Vagina (tissue), 2 donors: ENCODE measurements at places on chromosomes 16 and 17.

DNA sequence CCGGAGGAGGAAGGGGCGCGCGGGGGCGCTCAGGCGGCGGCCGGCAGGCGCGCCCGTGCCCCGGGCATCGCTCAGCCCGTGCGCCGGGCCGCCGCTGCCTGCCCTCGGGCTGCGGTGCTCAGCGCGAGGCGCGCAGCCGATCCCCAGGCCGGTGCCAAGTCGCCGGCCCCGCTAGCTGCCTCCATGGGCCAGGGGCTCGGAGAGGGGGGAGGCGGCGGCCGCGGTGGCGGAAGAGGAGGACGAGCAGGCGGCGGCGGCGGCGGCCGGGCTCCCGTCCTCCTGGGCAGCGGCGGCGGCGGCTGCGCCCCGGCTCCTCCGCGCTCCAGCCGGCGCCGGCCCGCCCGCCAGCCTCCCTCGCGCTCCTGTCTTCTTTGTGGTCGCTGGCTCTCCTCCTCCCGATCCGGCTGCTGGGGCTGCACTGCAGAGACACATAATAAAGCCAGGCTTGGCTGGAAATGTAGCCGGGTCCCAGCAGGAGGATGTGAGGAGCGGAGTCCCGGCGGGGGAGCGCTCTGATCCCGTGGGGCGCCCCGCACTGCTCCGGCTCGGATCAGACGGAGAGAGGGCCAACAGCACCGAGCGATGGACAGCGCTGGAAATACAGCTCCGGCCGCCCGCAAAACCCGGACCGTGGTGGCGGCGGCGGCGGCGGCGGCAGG lies 889 bp upstream of the ZNF423 start:
- no peak for DNase-seq

DNA sequence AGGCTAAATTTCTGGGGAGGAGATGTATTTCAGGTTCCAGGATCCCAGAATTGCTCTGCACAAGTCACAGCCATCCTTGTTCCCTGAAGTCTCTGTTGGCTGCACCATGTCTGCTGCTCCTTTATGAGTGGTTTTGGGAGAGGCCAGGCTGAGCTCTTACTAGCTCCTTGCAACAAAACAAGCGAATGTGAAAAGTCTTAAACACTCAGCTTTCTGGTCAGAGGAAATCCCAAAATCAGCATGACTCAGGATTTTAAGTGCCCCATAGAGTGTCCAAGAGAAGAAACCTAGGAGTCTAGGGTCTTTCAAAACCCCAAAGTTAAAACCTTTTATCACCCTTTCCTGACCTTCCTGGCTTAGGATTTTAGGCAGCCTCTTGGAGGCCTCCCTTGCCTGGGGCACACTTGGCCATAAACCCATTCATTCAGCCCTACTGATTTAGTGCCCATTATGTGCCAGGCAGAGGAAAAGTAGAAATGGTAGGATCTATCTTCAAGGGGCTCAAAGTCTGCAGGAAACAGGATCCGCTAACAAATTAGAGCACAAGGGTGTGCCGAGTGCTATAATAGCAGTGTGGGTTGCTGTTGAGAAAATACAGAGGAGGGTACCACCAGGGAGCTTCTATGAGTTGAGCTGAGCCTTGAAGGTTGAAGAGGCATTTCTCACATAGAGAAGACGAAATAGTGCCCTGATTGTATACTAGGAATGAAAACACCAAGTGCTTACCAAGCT lies 36.9 kb downstream of the SOST start:
- DNase-seq = no peak

DNA sequence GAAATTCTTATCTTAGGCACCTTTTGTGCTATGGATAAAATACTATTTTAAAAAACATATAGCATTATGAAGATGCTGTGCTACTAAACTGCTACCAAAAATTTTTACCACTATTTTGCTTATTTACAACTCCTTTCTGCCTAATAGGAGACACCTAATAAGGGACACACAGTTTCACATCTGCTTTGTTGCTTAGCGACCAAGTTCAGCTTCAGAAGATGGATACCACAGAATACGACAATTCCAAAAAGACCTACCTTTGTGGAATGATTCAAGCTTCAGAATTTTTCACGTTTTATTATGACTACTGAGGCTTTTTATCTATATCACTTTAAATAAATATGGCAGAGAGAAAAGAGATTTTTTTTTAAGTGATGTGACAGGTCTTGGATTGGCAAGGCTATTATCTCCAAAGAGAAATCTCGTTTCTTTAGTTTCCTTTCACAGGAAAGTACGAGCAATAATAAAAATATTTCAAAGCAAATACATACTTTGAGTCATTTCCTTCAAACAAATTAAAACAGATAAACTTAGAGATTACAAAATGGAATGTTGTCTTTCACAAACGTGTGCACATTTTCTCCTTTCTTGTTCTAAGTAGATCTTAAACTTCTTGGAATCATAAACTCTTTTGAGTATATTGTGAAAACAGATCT lies 35.4 kb downstream of the SPAG9 start:
- DNase-seq = no peak

GRCh38 chr17:13485327-13485726 lies 116.4 kb downstream of the HS3ST3A1 start:
- DNase-seq = no peak

DNA sequence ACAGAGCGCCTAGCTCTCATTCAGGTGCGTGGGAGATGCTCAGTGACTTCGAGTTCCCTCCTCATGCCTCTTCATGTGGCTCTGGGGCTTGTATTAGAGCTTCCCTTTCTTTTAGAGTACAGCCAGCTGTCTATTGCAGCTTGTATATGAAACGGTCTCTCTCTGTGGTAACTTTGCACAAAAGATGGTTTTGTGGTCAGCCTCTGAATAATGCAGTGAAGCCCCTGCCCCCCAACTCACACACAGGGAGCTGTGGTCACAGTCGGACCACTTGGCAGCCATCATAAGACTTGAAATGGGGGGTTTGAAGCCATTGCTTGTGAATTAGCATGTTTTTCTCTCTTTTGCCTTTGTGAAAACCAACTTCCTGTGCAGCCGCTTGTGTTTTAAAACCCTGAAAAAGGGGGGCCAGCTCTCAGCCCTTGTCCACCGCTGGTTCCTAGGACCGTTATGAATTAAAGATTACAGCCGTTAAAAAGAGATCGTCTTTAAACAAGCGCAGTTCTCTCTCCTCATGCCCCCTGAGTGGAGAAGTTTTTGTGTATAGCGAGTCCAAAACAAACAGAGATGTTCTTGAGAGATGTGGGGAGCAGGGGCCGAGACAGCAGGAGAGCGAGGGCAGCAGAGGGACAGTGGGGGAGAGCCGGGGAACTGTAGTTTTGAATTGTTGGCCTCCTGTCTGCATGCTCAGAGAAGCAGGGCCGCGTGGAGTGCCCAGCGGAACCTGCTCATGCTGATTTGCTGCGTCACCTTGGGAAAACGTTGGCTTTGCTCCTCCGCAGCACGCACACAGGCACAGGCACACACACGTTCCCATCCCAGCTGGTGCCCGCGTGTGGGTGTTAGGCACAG lies 199.0 kb downstream of the MSI2 start:
- no peak for DNase-seq

DNA sequence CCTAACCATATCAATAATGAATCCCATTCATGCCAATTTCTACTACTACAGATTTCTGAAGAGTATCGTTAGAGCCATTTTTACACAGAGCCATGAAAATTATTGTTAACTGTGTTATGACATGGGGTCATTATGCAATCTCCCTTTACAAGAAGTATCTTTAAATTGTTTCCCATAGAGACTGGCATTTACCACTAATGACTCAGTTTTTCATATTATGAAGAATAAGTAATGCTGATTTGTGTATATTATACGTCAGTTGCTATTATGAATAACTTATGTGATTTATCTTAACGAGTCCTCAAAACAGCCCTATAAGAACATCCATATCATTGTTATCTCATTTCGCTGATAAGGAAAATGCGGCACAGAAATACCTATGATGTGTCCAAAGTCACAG lies 173.8 kb downstream of the KCNJ2 start:
- DNase-seq = no peak

DNA sequence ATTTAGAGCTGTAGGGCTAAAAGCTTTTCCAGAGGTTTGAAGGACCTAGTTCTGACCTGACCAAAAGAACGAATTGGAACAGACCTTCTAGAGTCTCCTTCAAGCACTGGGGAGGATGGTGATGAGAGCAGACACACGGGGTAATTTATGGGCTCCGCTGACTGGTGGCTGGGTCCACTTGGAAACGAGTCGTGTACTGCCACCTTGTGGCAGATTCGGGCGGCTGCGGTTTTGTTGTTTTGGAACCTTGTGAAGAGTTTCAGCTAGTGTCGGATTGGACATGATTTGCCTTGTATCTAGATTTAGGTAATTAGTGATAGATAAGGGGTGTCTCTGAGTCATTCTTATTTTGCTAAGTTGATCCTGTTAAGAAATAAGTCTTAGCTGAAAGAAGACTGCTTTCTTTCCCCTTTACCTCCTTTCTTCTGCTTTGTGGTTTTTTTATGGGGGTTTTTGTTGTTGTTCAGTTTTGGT lies 98.9 kb downstream of the AATF start:
- no peak for DNase-seq

GRCh38 chr17:82272495-82273326 lies 789 bp downstream of the CSNK1D start:
- DNase-seq = no peak

- DNase-seq = no peak
Measured at GRCh38 chr16:62966626-62967025, 930.4 kb upstream of the CDH8 start.

DNA sequence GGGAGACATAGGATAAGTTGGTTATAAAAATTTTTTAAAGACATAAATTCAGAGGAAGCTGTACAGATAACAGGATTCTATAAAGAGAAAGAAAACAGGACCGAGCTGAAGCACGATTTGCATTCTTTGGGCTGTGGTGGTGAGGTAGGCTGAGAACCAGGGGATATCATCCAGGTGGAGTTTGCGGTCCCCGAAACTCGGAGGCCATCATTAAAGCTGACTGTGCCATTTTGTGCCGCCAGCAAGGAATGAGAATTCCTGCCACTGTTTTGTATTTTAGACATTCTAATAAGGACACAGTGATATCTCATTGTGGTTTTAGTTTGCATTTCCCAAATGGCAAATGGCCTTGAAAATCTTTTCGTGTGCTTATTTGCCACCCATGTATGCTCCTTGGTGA lies 197.9 kb downstream of the IRF8 start:
- no peak for DNase-seq

DNA sequence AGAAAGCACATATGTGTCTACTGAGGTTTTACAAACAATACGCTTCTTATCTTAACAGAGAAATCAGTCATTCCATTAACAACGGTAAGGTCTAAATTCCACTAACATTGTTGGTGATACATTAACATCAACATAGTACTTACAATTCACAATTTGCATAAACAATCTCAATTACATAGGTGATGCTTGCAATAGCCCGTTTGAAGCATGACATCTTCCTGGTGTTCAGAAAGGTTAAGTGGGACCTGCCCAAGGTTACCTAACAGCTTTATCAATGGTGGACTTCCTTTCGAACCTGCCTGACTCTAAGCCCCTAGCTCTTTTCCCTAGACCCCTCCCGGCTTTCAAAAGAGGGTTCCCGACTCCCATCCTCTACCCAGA lies 699 bp downstream of the FAM222B start:
- DNase-seq = no peak

- no peak for DNase-seq
Measured at GRCh38 chr17:80882323-80882722, 109.3 kb upstream of the CHMP6 start.

- DNase-seq = no peak
Measured at GRCh38 chr17:15470536-15470935, 3.1 kb upstream of the CDRT4 start.
